ENCODE measurements at places on chromosomes 5 and 9. TPM values are rescaled to one million over a fixed set of nuclear protein-coding genes. Genes with fewer than 3 reads are reported as not detected.

- DNase-seq, result no peak
These were observed 14.5 kb downstream of the NTNG2 start for GRCh38 chr9:132176338-132176737.

DNA sequence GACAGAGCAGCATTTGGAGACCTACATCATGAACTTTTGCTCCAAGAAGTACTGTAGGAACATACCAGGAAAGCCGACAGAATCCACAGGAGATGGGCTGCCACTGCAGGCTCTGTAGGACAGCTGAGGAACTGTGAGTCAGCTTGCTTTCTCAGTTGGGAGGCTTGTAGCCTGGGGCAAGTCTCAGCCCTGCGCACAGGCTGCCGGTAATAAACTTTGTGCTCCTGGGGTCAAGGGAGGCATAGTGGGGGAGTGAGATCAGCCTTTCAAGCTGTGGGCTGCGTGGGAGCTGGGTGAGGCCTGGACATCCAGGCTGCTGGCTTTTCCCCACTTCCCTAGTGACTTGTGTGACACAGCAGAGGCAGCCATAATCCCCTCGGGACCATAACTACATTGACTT lies 718.0 kb upstream of the CDH10 start:
- no peak for DNase-seq

GRCh38 chr9:93891549-93892310 lies 63.4 kb downstream of the BARX1 start:
- peak; percentile 28 for DNase-seq

DNA sequence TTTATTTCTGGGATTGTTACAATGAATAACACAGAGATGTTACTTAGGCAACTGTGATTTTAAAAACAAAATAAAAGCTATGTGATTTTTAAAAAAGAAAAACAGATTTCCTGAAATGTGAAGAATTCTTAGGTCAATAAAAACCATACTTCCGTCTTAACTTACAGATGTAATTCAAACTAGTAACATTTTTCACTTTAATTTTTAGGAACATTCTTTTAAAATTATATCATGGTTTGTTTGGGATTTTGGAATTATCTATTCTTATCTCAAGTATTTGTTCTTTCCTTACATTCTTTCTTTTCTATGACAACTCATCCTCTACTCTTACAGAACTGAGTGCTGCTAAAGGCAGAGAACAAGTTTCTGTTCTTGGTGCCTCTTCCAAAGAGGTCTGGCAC lies 159.5 kb downstream of the RAPGEF6 start:
- no peak for DNase-seq

DNA sequence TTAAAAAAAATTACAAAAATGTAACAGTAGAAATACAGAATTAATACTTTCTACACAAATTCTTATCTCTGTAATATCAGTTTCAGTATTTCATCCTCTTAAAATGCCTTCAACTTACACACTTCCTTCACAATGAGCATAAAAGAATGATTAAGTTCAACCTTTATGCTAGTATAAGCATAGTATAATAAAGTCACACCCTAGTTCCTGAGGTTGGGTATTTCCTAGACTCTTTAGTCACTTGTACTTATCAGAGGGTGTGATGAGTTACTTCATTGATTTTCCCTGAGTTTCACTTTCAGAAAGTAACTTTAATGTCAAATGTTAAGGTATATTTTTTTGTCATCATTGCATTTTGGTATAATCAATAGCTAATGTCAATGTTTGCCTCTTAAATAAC lies 302.4 kb downstream of the PDE4D start:
- DNase-seq, result no peak

MCIDAS gene
- total RNA-seq, result not detected

Data from right lobe of liver (tissue), 6 donors.